ENCODE measurements at places on chromosomes 6 and 20. TPM values are rescaled to one million over a fixed set of nuclear protein-coding genes. Genes with fewer than 3 reads are reported as not detected.

- no peak for DNase-seq
Measured at GRCh38 chr6:154661768-154662167, 71.4 kb upstream of the SCAF8 start.

Gene GABRR2
- 2.5 TPM for total RNA-seq

DNA sequence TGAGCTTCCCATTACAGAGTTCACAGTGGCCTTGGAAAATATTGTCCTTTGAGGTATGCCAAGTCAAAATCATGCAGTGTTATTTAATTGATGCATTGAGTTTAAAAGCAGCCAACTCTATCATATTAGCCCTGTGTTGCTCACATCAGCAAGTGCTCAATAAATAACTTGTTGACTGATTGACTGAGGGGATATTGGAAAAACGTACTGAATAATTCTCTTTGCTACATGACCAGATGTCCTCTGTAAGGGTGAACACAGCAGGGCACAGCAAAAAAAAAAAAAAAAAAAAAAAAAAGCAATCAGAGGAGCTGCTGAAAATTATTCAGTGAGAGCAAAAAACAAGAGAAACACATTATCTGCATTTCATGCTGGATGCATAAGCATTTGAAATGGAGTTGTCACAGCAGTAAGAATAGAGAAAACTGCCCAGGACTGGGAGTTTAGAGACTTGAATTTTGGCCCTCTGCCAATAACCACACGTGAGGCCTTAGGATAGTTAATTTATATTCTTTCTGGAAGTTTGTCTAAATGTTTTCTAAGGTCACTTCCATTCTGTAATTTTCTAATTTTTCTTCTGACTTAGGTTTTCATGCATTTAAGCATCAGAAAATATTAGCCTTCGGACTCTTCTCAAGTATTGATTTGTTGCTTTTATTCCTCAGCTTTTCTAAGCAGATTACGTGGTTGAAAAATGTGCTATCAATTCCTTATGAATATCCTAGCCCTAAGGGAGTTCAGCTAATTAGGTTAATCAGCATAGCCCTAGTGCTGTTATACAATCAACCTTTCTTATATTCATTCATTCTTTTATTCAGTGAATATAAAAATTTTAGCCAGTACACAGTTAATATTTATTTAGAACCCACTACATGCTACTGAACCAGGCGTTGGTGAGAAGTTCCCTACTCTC is 246.8 kb upstream of the STXBP5 start:
- DNase-seq, result no peak

DNA sequence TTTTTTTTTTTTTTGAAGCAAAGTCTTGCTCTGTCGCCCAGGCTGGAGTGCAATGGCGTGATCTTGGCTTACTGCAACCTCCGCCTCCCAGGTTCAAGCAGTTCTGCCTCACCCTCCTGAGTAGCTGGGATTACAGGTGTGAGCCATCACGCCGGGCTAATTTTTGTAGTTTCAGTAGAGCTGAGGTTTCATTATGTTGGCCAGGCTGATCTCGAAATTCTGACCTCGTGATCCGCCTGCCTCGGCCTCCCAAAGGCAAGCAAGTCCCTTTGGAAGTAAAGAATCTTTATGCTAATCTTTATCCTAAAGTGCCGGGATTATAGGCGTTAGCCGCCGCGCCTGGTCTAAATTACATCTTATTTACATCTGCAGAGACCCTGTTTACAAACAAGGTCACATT is 1.5 kb downstream of the PSMG4 start:
- no peak for DNase-seq

Gene MAPK14
- 102 TPM for total RNA-seq

Gene WFDC2
- total RNA-seq, result 12.4 TPM

Gene AGER
- 6.0 TPM for total RNA-seq

DNA sequence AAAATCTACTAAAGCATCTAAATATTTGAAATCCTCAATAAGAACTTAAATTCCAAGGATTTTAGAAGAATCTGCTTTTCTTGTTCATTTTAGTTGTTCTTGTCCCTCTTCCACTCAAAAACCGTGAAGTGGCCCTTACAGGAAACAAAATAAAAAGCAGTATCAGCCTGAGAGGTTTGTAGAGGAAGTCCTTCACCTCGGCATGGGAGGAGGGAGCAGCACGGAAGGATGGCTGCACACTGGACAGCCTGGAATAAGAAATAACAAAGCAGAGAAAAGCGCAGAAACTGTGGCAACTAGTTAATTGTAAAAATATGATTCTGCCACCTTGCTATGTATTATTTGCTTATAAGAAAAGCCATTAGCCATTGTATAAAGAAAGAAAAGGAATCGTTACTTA is 46.1 kb downstream of the RALGAPA2 start:
- no peak for DNase-seq

GRCh38 chr6:6179858-6180623 is 140.4 kb downstream of the F13A1 start:
- no peak for DNase-seq

DNA sequence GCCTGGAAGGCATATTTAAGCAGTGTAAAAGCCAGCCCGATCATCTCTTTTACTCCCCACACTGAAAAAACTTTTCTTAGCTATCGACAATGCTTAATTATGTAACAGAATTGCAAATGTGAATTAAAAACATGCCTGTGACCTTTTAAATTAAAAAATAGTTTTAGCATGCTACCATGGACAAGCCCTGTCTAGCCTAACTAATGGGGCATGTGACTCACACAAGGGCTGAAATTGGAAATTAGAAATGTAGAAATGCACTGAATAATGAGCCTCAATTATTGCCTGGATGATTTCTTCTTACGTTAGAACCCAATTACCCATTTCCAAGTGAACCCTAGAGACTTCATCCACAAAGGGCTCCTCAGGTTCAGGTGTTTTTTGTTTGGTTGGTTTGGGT is 82.7 kb downstream of the SIM1 start:
- DNase-seq, result no peak

Data from Peyer's patch (tissue), 4 donors.